ELF-1 (cell line): ENCODE measurements at places on chromosomes 2 and 18.

- no peak for DNase-seq
Observed at GRCh38 chr2:96649342-96649741, 6.8 kb downstream of the FER1L5 start.

- no peak for DNase-seq
Observed at GRCh38 chr2:235157746-235158482, 206.1 kb downstream of the SH3BP4 start.

- DNase-seq: no peak
Observed at GRCh38 chr2:98881153-98881650, 54.8 kb downstream of the CRACDL start.

DNA sequence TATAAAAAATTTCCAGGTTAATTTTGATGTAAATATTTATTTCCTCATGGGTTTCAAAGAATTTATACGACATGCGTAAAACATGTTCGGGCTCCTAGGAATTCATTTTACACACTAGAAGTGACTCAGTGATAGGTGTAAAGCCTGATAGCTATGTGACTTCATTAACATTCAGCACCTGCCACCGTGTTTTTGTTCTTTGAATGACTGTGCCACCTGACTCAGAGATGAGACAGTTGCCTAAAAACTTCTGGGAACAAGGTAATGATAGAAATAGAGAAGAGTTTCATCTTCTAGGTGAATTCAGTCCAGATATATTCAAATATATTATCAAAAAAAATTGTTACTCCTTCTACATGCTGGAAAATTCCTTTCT lies 10.0 kb downstream of the IL1R2 start:
- DNase-seq: no peak

GRCh38 chr2:30789670-30790210 lies 17.5 kb downstream of the CAPN13 start:
- peak; percentile 54 for DNase-seq

DNA sequence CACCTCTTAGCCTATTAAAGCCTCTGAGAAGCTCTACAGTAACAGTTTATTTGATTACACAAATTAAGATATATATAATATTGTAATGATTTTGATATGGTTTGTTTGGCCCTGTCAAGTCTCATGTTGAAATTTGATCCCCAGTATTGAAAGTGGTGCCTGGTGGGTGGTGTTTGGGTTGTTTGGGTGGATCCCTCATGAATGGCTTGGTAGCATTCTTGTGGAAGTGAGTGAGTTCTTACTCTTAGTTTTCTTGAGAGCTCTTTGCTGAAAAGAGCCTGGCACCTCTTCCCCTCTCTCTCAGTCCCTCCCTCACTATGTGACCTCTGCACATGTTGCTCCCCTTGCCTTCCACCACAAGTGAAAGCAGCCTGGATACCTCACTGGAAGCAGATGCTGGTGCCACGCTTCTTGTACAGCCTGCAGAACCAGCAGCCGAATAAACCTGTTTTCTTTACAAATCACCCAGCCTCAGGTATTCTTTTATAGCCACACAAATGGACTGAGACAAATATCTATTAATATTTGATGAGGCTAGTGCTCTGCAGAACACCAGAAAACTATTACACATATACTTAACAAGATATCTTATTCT lies 52.8 kb downstream of the SLC4A10 start:
- DNase-seq: no peak

- no peak for DNase-seq
Observed at GRCh38 chr2:120805602-120806001, 69.9 kb downstream of the GLI2 start.

DNA sequence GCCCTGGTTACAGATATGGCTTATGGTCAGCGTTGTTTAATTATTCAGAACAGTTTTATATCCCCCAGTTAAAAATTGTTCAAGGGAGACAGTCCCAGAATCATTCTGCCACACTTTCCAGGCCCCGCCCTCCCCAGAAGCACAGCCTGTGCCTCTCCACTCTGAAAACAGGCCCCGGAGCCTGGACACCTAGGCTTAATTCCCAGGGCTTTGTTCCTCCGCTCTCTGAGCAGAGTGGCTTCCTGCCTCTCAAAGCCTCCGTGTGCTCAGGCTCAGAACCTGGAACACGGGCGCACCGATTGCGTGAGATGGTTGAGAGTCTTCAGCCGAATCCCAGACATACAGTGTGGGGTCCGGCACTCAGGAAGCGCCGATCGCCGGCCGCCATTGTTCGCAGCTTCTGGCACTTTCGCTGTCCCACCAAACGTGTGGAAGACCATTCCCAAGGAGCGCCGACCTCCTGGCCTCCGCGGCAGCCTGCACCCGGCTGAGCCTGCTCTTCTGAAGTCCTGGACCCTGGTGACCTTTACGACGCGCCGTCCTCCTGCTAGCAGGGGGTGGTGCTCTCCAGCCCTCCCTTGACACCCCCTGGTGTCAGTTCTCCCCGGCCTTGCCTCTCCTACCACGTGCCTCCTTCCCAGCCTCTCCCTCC lies 45.6 kb downstream of the TWIST2 start:
- peak; percentile 42 for DNase-seq

GRCh38 chr2:45342-46130 lies 769 bp downstream of the FAM110C start:
- DNase-seq: peak; percentile 8

GRCh38 chr2:223997938-223998337 lies 40.7 kb downstream of the MRPL44 start:
- DNase-seq: no peak

GRCh38 chr2:10876963-10877362 lies 34.8 kb upstream of the KCNF1 start:
- no peak for DNase-seq

DNA sequence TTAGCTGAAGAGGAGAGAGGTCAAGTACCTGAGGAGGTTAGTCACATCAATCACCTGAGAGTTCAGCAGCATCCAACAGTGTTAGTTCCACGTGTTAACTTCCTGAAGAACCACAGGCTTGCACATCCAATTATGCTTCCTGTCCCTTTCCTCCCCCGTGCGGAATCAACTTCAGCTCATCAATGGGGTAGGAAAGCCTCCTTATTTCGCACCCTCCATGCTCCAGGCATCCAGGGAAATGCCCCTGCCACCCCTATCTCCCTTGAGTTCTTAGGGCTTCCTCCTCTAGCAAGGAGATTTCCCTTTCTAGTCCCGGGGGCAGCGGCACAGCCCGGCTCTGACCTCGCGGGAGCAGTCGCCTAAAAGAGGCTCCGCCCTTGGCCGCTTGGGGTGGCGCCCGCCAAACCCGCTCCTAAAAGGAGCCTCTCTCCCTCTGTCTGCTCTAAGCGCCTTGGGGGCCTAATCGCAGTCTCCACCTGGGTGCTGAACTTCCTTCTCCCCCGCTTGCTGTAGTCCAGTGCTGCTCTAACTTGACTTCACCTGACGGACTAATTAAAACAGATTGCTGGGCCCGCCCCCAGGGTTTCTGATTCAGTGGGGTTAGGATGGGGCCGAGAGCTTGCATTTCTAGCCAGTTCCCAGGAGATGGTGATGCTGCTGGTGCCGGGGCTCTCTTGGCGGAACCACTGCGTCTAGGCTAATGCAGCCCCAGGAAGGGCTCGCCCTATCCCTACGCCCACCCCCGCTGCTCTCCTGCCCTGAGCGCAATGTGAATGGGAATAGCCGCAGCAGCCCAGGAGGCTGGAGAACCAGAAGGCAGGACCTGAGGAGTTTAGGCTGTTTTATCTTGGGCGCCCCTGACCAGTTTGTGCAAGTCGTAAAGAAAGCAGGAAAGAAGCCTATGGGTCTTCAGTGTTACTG lies 3.4 kb upstream of the TET3 start:
- DNase-seq: peak; percentile 90

DNA sequence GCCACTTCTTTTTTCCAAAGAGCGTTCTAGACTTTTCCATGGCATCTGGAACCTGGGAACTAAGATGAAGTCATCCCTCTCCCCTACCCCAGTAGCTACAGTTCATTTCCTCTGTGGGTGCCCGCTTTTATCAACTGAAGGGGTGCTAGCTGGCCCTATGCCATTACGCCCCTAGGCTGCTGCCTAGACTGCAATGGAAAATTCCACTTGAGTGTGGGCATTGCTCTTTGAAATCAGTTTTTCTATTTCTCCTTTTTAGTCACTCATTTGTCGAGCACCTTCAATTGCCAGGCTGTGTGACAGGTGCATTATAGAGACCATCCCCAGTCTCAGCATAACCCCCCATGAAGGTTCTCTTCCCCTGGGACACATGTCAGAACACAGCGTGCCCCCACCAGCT lies 7.3 kb downstream of the TEX51 start:
- no peak for DNase-seq

DNA sequence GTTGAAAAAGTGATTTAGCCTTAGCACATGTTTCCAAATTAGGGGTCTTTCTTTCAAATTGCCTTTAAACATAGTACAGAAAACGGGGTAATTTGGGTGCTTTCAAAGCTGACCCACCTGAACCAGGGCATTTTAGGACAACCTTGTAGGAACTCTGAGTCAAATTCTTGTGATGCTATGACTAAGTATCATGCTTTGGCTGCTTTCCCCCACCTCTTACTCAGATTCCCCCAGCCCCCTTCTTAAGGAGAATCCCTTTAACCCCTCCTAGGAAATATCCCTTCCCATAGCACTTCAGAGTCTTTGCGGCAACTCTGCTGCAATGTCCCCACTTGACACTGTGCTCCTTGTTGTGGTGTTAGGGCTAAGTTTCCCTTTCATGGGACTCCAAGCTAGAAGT lies 18.6 kb upstream of the KLF7 start:
- DNase-seq: no peak

DNA sequence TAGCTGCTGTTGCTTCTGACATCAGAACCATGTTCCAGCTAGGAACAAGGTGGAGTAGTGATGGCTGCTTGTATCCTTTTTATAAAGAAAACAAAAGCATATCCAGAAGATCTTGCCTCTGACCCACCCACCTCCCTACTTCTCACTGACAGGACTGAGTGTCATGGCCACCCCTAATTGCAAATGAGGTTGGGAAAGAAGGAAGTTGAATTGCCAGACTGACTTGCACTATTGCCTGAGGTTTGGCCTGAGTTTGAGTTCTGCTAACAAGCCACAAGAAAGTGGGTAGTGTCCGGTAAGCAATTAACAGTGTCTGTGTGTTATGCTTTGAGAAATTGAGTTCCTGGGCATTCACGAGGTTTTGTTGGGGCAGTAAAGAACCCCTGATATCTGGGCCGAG lies 22.8 kb downstream of the SGPP2 start:
- DNase-seq: no peak
